Ovary (tissue), 10 donors: ENCODE measurements at places on chromosomes 3 and 15.

- no peaks in the 10 kb centered on the region for H3K27me3 ChIP-seq
- no peak for DNase-seq
- H3K4me3 ChIP-seq: no peak overlapping the region
- no peak overlapping the region for H3K27ac ChIP-seq
- no peaks in the 10 kb centered on the region for H3K36me3 ChIP-seq
- H3K4me1 ChIP-seq: no peaks in the 10 kb centered on the region
Measured at GRCh38 chr15:58444658-58445332, 13.0 kb downstream of the LIPC start.

DNA sequence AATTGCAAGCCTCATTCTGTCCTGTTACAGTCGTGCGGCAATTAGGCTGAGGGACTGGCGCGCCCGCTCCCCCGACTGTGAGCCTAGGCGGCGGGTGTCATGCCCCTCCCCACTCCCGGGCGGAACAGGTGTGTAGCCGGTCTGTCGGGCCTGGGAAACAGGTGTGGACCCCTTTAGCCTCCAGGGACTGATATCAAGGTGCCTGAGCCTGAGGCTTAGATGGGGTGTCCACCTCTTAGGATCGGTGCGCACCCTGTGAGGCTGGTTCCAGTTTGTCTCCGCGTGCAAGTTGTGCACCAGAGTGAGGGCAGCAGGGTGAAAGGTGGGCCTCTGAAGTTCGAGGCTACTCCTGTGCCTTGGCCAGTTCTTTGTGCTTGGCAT is 686 bp downstream of the VPS8 start:
- no peaks in the 10 kb centered on the region for H3K27me3 ChIP-seq
- H3K4me1 ChIP-seq: peaks cover 5% of the 10 kb centered on the region
- H3K4me3 ChIP-seq: peak overlapping the region; percentile 82
- no peak for DNase-seq
- no peaks in the 10 kb centered on the region for H3K36me3 ChIP-seq
- no peak overlapping the region for H3K27ac ChIP-seq

DNA sequence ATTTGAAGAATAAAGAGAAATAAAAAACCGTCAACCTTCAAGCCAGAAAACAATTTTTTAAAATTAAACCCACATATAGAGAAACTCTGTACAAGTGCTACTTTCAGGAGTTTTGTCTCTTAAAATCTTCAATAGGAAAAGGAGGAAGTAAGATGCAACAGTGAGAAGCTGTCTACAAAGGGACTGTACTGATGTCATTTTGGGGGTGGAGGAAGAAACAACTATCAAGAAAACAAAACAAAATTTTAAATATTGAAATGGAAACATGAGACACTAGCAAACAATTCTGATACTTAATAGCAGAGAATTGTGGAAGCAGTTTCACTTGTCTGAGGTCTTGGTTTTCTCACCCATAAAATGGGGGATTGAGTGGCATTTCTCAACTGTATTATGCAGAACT is 84.4 kb downstream of the SLMAP start:
- no peaks in the 10 kb centered on the region for H3K36me3 ChIP-seq
- H3K4me3 ChIP-seq: no peak overlapping the region
- peaks cover 7% of the 10 kb centered on the region for H3K4me1 ChIP-seq
- DNase-seq: no peak
- H3K27ac ChIP-seq: no peak overlapping the region

- H3K4me3 ChIP-seq: no peak overlapping the region
- no peaks in the 10 kb centered on the region for H3K4me1 ChIP-seq
- no peaks in the 10 kb centered on the region for H3K36me3 ChIP-seq
Measured at GRCh38 chr3:115255197-115255585, 108.1 kb upstream of the ZBTB20 start.

DNA sequence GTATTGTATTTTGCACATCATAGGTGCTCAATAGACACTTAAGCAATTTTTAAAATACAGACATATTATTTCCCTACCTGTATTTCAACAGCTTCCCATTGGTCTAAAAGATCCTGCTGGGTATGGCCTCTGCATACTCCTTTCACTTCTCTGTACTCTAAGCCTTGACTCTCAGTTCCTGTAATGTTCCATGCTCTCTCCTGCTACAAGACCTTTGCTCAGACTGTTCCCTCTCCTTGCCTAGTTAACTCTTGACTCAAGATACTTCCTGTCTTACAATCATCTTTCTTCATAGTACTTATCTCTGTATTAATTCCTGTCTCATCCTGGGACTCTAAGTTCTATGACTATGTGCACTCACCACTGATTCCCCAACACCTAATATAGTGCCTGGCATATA is 1.7 kb downstream of the SCN11A start:
- H3K36me3 ChIP-seq: no peaks in the 10 kb centered on the region
- H3K27ac ChIP-seq: no peak overlapping the region
- no peak for DNase-seq
- H3K4me1 ChIP-seq: peaks cover 6% of the 10 kb centered on the region
- no peaks in the 10 kb centered on the region for H3K27me3 ChIP-seq

- H3K4me1 ChIP-seq: peaks cover 11% of the 10 kb centered on the region
- no peak for DNase-seq
- no peaks in the 10 kb centered on the region for H3K36me3 ChIP-seq
- H3K27ac ChIP-seq: no peak overlapping the region
- no peak overlapping the region for H3K4me3 ChIP-seq
Measured at GRCh38 chr3:62024882-62025281, 348.5 kb downstream of the FEZF2 start.

DNA sequence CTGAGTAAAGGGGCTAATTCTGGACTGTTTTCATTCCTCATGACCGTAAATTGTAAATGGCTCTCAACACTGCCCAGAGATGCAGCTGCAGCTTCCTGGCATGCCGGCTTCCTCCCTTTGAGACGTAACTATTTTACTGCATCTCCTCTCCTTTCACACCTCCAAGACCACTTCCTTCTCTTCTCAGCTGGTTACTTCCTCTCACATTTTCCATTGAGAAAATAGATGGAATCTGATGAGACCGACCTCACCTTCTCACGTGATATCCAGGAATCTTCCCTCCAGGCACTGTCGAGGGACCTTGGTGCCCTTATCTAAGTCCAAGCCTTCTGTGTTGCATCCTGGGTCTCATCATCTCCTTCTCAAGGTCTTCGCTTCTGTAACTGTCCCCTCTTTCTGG is 12.7 kb downstream of the LYSMD4 start:
- H3K27ac ChIP-seq: no peak overlapping the region
- H3K36me3 ChIP-seq: no peaks in the 10 kb centered on the region
- no peaks in the 10 kb centered on the region for H3K27me3 ChIP-seq
- no peak for DNase-seq

- no peaks in the 10 kb centered on the region for H3K36me3 ChIP-seq
- no peaks in the 10 kb centered on the region for H3K27me3 ChIP-seq
- no peak overlapping the region for H3K4me3 ChIP-seq
- DNase-seq: peak; percentile 73
- no peak overlapping the region for H3K27ac ChIP-seq
- peaks cover 1% of the 10 kb centered on the region for H3K4me1 ChIP-seq
Measured at GRCh38 chr3:139937674-139938279, 2.8 kb downstream of the CLSTN2 start.

- no peak for DNase-seq
- H3K27me3 ChIP-seq: no peaks in the 10 kb centered on the region
- no peaks in the 10 kb centered on the region for H3K4me1 ChIP-seq
- no peak overlapping the region for H3K27ac ChIP-seq
Measured at GRCh38 chr3:12115849-12116248, 42.9 kb downstream of the TIMP4 start.

GRCh38 chr3:72847282-72847681 is 963 bp downstream of the SHQ1 start:
- no peaks in the 10 kb centered on the region for H3K36me3 ChIP-seq
- peaks cover 6% of the 10 kb centered on the region for H3K4me1 ChIP-seq
- H3K27me3 ChIP-seq: no peaks in the 10 kb centered on the region
- no peak overlapping the region for H3K27ac ChIP-seq
- peak overlapping the region; percentile 82 for H3K4me3 ChIP-seq

DNA sequence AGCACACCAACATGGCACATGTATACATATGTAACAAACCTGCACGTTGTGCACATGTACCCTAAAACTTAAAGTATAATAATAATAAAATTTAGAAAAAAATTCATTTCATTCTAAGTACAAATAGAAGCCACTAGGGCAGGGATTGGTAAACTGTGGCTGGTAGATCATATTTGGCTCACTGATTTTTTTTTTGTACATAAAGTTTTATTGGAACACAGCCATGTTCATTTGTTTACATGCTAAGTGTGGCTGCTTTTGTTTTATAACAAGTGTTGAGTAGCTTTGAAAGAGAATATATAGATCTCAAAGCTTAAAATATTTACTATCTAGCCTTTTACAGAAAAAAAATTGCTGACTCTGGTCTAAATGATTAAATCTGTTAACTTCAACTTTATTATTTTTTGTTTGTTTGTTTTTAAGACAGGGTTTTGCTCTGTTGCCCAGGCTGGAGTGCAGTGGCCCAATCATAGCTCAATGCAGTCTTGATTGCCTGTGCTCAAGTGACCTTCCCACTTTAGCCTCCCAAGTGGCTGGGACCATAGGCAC is 32.8 kb downstream of the SLC30A4 start:
- no peak overlapping the region for H3K4me3 ChIP-seq
- DNase-seq: no peak
- H3K27ac ChIP-seq: no peak overlapping the region
- no peaks in the 10 kb centered on the region for H3K27me3 ChIP-seq
- H3K36me3 ChIP-seq: no peaks in the 10 kb centered on the region

DNA sequence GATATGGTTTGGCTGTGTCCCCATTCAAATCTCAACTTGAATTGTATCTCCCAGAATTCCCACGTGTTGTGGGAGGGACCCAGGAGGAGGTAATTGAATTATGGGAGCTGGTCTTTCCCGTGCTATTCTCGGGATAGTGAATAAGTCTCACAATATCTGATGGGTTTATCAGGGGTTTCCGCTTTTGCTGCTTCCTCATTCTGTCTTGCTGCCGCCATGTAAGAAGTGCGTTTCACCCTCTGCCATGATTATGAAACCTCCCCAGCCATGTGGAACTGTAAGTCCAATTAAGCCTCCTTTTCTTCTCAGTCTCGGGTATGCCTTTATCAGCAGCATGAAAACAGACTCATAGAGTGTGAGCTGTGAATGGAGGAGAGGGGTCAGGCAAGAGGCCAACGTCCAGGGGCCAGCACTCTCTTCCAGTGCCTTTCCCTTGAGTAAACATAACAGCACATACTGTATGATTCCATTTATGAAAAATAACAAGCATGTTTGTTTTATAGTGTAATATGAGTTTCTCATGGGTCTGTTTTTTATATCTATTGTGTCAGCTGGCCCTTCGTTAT is 16.3 kb upstream of the LCTL start:
- H3K4me1 ChIP-seq: no peaks in the 10 kb centered on the region
- no peak overlapping the region for H3K4me3 ChIP-seq
- H3K27me3 ChIP-seq: no peaks in the 10 kb centered on the region
- no peak overlapping the region for H3K27ac ChIP-seq

DNA sequence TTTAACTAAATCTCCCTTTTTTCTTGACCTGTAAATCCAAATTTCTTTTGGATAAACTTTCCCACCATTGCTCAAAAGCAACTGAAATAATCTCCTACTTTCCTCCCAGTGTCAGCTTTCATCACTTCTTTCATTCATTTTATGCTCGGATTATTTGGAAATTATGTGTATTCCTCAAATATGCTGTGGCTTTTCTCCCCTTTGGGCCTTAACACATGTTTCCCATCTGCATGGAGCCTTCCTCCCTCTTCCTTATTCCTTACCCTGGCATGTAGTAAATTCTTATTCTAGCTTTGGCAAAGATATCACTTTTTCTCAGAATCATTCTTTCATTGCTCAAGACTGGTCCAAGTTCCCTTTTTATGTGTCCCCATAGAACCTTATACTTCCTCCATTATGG is 41.8 kb upstream of the TUSC7 start:
- no peak overlapping the region for H3K27ac ChIP-seq
- DNase-seq: no peak
- no peaks in the 10 kb centered on the region for H3K4me1 ChIP-seq
- H3K27me3 ChIP-seq: no peaks in the 10 kb centered on the region

DNA sequence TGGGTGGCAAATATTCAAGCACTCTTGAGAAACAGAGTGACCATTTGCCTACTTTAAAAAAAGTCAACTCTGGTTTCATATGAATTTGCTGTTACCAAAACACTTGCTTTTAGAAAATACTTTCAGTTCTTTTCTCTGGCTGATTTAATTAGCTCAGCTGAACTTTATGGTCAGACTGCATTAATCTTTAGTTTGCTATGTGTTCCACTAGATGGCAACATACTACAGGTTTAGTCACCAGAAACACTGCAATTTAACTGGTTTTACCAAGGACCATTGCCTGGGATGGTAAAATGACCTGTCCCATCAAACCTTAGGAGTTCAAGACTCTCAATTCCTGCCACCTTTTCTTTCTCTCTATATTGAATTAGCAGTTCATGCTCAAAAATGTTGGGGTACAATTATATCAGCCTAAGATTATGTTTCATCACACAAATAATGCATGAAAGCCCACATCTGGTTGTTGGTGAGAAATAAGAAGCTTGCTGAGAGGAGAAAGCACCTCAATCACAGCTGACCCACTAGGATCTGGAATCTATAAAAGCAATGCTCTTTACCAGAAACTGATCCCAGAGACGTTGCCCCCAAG is 14.2 kb downstream of the EIF4E3 start:
- H3K4me3 ChIP-seq: no peak overlapping the region
- H3K4me1 ChIP-seq: peaks cover 2% of the 10 kb centered on the region
- H3K27me3 ChIP-seq: no peaks in the 10 kb centered on the region
- no peak for DNase-seq
- H3K27ac ChIP-seq: no peak overlapping the region
- H3K36me3 ChIP-seq: no peaks in the 10 kb centered on the region

- peaks cover 15% of the 10 kb centered on the region for H3K4me1 ChIP-seq
- H3K27me3 ChIP-seq: no peaks in the 10 kb centered on the region
Measured at GRCh38 chr15:61036136-61036535, 193.0 kb downstream of the RORA start.

DNA sequence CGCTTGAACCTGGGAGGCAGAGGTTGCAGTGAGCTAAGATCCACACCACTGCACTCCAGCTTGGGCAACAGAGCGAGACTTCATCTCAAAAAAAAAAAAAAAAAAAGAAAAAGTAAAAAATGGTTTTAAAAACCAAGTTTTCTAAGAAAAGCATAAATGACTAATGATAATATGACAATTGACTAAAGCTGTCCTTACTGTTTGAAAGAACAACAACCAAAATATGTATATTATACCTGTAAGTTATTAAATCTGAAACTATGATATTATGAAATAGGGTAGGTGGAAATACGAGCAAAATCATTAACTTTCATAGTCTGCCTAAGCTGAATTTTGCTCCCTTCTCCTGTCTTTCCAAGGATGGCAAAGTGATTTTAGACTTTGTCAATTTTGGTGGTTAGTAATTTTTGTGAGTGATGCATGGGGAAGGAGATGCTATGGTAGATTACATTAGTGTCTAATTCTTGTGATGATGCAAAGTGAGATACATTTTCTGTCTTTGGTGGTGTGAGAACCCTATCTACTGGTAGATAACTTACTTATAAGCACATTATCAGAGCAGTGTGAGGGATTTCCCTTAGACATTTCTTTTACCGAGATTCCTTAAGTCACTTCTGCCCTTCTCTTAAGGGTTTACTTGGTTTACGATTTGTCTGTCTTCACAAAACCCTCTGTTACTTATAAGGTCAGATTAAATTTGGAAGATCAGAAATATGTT is 10.6 kb upstream of the CHD2 start:
- H3K4me3 ChIP-seq: no peak overlapping the region
- no peaks in the 10 kb centered on the region for H3K36me3 ChIP-seq
- H3K4me1 ChIP-seq: peaks cover under 1% of the 10 kb centered on the region
- H3K27ac ChIP-seq: no peak overlapping the region
- DNase-seq: no peak

GRCh38 chr3:167843481-167843880 is 108.0 kb downstream of the SERPINI1 start:
- no peaks in the 10 kb centered on the region for H3K27me3 ChIP-seq
- H3K27ac ChIP-seq: no peak overlapping the region
- DNase-seq: no peak
- H3K4me3 ChIP-seq: no peak overlapping the region
